ENCODE measurements at places on chromosomes 16 and 17.
A peak's percentile ranks its signal among the peaks of the same experiment; 100 is the strongest.

- no peak for DNase-seq
Observed at GRCh38 chr17:45063198-45063597, 2.1 kb downstream of the NMT1 start.

GRCh38 chr16:8846401-8846932, 22.3 kb downstream of the CARHSP1 start:
- DNase-seq = no peak

DNA sequence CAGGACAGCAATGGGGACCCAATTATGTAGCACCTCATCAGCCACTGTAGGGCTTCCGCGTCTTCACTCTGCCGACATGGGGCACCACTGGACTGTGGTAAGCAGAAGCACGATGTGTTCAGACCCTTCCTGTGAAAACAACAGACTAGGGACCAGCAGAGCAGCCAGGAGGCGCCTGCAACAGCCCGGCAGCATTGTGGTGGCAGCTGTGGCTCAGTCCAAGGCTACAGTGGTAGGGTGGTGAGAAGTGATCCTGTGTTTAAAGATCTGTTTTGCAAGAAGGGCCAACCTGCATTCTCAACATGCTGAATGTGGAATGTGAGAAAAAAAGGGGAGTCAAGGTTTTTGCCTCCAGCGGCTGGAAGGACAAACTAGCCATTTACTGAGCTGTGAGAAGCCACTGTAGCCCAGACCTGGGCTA, 80.8 kb downstream of the GAS7 start:
- peak; percentile 60 for DNase-seq

DNA sequence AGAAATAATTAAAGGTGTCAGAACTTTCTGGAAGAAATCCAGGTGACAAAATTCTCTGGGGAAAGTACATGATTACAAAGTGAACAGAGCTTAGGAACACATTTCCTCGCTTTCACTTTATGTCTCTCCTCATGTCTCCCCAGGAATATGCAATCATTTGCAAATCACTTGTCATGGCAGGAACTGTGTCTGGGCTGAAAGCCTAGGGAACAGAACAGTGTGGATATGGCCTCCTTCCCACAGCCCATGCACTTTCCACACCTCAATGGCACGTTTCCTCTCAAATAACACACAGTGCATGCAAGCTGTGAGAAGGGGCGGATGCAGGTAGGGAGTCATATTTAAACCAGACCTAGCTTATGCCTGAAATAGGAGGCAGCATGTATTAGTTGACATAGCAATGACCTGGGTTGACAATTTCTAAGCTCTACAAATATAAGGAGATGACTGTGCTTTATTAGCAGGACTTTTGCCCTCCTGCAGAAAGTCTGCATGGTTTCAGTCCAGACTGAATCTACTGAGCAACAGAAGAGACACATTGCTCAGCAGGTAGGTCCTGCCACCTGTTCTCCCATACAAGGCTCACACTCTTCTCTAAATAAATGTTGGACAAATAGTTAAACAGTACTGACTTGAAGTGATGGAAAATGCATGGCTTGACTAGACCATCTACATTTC, 236.0 kb upstream of the ELAC2 start:
- no peak for DNase-seq

DNA sequence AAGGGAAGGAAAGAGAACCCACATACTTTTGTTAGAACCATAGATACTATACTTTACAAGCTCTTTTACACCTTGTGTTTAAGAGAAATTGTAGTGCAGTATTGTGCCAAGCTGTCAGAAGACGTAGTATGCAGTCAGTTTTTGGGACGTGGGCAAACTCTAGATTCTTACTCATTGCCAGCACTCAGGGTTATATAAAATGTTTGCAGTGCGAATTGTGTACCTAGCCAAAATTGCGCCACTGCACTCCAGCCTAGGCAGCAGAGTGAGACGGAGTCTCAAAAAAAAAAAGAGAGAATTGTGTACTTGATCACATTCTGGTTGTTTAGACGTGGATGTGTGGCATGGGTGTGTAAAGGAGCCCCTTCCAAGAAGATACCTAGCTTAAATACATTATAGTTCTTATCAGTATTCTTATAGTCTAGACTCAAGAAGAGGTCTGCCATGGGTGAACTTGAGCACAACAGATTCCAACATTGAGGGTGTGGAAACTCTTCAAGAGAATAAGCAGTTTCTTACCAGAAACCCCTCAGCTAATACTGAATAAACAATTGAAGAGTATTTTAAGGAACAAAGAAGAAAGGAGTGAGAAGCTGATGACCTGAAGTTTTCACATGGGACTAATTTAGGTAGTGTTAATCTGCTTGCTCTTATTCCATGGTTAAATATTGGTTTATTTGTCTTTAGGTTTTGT, 27.4 kb upstream of the MRC2 start:
- no peak for DNase-seq

- DNase-seq = no peak
Observed at GRCh38 chr17:80025796-80026195, 9.9 kb downstream of the TBC1D16 start.

DNA sequence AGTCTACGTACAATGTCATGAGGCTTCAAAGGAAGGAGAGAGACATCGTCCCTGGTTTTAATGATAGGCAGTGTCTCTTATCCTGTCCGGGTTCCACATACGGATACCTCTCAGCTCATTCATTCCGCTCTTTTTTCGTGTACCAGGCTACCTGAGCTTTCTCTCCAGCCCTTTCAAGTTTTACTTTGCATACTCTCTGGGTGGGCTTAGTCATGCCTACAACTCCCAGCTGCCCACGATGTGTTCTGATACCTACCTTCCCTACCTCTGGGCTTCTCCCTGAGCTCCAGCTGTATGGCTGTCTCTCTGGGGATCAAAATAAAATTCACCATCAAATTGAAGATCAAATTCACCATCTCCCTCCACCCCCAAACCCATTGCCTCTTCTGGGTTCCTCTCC, 354.0 kb upstream of the EEF2KMT start:
- DNase-seq = no peak

GRCh38 chr17:13476720-13477119, 125.0 kb downstream of the HS3ST3A1 start:
- no peak for DNase-seq

GRCh38 chr17:2266865-2267228, 36.7 kb downstream of the SMG6 start:
- DNase-seq = no peak

DNA sequence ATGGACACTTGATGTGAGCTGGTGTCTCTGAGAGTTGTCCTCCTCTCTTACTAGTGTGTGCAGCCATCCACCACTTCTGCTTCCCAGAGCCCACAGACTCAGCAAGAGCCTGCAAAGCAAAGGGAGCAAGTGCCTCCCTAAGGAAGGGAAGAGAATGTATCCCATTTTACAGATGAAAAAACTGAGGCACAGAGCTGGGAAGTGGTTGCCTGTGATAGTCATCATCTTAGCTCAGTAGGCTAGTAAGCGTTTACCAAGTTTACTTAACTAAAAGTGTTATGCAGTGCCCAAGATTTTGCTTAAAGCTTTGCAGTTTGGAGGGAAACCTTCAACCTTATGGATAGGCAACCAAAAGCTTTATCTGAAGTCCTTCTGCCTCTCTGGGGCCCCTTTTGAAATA, 23.0 kb upstream of the EFCAB13 start:
- no peak for DNase-seq

GRCh38 chr17:40440166-40440565, 3.1 kb upstream of the IGFBP4 start:
- no peak for DNase-seq

DNA sequence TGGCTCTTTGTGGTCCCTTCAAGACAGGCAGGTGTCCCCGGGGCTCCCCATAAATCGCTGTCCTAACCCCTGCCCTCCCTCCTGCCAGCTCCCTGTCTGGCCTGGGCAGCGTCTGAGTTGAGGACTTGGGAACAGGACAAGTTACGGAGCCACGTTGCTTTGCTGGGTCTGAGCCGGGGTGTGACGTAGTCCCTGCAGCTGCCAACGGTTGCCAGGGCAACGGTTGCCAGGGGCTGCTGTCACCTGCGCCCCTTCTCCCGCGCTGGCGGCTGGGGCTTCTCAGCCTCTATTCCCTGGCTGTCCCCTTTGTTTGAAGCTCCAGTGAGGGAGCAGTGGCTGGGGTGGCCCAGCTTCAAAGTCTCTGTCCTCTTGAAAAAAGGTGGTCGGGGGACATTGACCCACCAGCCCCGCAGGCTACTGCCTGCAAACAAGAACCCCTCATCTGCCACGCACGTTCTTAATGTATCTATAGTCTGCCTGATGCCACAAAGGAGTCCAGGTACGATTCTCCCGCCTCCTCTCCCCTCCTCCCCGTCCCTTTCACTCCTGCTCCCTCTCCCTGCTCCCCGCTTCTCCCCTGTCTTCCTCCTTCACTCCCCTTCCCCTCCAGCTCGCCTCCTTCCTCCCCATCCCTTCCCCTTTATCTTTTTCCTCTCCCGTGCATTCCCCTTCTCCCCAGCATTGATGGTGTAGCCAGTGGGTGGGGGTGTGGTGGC, 10.9 kb downstream of the ADGRG1 start:
- DNase-seq = peak; percentile 60

DNA sequence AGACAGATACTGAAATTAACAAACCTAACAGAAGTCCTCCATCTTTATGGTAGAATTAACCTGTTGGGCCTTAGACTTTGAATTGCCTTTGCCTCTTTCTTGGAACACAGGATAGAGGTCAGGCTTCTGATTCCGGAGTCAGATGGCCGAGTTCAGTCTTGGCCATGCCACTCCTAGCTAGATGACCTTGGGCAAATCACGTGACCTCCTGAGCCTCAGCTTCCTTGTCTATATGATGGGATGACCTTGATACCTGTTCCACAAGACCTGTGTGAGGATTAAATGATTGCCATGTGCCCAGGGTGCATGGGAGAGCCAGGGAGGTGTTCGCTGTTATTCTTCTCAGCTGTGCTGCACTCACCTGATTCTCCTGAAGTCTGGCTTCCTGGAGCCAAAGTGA, 161.4 kb downstream of the CMIP start:
- DNase-seq = no peak

DNA sequence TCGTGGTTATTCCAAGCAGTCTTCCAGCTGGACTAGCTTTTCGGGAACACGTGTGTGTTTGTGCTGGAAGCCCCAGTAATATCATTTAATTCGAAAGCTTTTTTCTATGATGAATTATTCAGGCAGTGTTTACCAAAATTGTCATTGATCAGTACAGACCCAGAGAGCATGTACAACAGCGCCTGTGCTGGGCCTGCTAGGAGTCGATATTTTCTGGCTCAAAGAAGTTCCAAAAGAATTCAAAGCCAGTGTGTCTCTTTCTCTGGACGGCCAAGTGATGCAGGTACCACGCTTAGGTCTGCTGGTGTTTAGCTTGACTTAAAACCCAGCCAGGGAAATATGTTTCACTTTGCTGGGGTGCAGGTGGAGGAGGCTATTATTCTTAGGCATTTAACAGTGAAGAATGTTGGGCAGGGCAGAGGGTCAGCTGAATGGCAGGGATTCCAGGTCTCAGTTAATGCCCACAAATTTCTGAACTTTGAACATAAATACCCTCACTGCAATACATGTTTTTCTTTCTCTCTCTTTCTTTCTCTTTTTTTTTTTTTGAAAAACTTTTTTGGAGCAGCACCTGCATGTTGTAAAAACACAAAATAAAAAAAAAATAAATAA, 401.3 kb downstream of the WWOX start:
- no peak for DNase-seq

GRCh38 chr17:29572691-29573557, 4.4 kb downstream of the TP53I13 start:
- DNase-seq = peak; percentile 87

- DNase-seq = no peak
Observed at GRCh38 chr17:81494626-81495377, 17.8 kb downstream of the ACTG1 start.

GRCh38 chr16:68367030-68367429, 56.2 kb downstream of the PRMT7 start:
- no peak for DNase-seq

DNA sequence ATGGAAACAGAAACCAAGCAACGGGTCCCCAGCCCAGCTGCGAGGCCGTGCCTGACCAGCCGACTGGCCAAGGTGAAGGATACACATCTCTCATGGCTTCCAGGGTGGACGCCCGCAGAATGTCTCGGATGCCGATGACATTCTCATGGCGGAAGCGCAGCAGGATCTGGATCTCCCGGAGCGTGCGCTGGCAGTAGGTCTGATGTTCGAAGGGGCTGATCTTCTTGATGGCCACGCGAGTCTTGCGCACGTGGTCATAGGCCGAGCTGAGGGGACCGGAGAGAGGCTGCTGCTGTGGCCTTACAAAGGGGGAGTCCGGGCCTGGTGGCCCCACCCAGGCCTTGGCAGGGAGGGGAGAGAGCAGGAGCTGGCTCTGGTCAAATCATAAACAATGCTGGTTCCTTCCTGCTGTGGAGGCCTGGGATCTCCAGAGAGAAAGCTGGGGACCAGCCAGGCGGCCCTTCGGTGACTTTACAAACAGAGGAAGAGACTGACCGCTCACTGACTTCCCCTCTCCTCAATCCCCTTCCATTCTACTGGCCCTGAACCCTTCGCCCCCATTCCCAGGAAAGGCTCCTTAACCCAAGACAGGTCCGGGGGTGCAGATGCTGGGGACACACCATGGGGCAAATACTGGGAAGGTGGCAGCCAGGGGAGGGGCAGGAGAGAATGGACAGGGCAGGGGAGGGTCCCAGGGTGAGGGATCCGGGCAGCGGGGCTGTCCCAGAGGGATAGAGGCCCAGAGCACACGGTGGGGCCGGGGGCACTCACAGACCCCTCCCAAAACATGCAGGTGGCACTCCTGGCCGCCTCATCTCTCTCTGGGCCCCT, 1.1 kb downstream of the MAPK3 start:
- DNase-seq = peak; percentile 80

DNA sequence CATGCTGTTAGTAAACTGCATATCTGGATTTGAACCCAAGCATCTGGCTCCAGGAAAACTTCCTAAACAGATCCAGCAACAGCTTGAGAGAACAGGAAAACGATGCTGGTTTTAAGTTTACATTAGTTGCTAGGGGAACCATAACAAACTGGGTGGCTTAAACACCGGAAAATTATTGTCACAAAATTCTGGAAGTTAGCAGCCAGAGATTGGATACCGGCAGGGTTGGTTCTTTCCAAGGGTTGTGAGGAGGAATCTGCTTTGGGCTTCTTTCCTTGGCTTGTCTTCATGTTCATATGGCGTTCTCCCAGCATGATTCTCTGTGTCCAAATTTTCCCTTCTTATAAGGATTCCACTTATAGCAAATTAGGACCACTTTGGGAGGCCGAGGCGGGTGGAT, 276.9 kb upstream of the TOM1L1 start:
- DNase-seq = peak; percentile 16

GRCh38 chr17:20920815-20921199, 122.0 kb downstream of the USP22 start:
- DNase-seq = no peak

DNA sequence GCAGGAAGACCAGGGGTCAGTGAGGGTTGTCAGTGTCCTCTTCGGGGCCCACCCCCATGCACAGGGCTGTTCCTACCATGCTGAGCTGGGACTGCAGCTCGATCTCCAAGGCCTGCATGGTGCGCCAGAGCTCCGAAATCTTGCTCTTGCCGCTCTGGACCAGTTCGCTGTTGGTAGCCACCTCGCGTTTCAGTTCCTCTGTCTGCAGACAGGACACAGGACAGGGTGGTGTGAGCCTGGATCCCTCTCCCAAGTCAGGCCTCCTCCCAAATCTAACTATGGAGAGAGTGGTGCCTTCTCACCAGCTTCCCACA, 90.9 kb downstream of the GOSR1 start:
- DNase-seq = no peak
